PC-3 (cell line): ENCODE measurements at places on chromosomes 3 and 15. TPM values are rescaled to one million over a fixed set of nuclear protein-coding genes. Genes with fewer than 3 reads are reported as not detected.

C3orf18 gene
- 31.2 and 33.9 TPM in 2 replicates for total RNA-seq

DHFR2 gene
- 2.2 and 2.6 TPM in 2 replicates for total RNA-seq

THPO gene
- not detected in 2 replicates for total RNA-seq

CACNA2D2 gene
- total RNA-seq, result 0.17 and 0.44 TPM in 2 replicates

CATSPER2 gene
- 0.55 and 4.0 TPM in 2 replicates for total RNA-seq

GABRG3 gene
- 0.11 and 2.0 TPM in 2 replicates for total RNA-seq

FOXL2 gene
- not detected in 2 replicates for total RNA-seq

KLHL40 gene
- total RNA-seq, result not detected in 2 replicates

QARS1 gene
- total RNA-seq, result 310 and 316 TPM in 2 replicates

SMCO1 gene
- not detected in 2 replicates for total RNA-seq

CISH gene
- total RNA-seq, result 1.6 and 2.3 TPM in 2 replicates

GOLGA6L7 gene
- not detected in 2 replicates for total RNA-seq

PROK2 gene
- total RNA-seq, result not detected in 2 replicates

GJD2 gene
- not detected in 2 replicates for total RNA-seq

ABI3BP gene
- 23.4 and 31.6 TPM in 2 replicates for total RNA-seq

ADAMTS7 gene
- total RNA-seq, result 4.2 and 5.2 TPM in 2 replicates

SEMA6D gene
- 0.52 and 0.91 TPM in 2 replicates for total RNA-seq

CNTN4 gene
- total RNA-seq, result not detected in 2 replicates

PLA2G4F gene
- total RNA-seq, result 5.5 and 5.8 TPM in 2 replicates
